GM12892 (cell line): ENCODE measurements at places on chromosomes 2 and 18.

- no peak for DNase-seq
Measured at GRCh38 chr2:86045541-86045940, 60.1 kb downstream of the POLR1A start.

DNA sequence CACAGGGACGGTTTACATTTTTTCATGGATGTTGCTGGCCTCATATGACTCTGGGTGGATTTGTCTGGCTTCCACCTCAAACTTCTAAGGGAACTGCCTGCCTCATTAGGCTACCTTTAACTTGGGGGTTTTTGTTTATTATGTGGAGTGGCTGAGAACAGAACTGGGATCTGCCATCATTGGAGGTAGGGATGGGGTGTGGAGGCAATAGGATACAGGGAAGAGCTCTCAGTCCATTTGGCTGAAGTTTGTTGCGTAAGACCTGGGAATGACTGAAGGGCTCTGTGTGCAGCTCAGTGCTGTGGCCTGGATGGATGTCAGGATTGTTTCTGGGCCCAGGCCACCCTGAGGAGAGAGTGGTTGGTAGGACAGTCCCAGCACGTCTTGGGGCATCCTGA lies 31.2 kb downstream of the ASB1 start:
- DNase-seq: no peak

DNA sequence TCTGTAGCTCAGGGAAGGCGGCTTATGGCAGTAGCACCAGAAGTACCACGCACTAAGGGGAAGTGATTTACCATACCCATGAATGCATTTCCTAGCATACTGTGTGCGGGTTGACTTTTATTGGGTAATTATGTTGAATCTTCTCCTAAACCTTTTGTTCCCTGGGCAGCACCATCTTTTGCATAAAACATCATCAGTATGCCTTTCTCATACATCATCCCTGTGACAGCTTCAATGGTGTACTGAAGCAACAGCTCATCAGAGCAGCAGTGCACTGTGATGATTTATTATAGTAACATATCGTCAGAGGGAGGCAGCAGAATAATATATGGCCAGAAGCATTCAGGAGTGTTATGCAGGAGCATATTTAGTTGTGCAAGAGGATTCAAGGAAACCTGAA lies 204.9 kb downstream of the CDH7 start:
- no peak for DNase-seq

- peak; percentile 66 for DNase-seq
Measured at GRCh38 chr2:119367472-119368099, 809 bp downstream of the DBI start.

DNA sequence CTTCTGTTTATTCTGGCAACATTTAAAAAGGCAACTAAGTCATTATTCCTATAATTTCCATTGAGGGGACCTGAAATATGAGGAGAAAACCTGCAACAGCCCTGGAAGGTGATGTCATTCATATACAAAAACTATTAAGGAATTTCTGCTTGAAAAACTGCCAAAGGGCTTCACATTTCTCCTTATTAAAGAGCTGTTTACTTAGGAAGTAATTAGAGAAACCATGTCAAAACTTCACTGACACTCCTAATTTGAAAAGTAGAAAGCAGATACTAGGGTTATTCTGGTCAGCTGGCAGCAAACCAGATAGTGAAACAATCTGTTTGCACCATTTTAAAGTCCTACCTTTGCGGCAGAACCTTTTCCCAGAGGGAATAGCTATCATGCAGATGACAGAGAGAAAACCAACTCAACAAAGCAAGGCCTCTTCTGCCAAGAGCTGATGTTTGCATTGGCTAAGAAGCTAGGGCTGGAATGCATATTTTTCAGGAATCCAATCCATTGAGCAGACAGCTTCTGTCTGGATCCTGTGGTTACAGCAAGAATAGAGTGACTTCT lies 592.2 kb upstream of the SYT4 start:
- DNase-seq: no peak
